ENCODE measurements at places on chromosomes 2 and 18.

DNA sequence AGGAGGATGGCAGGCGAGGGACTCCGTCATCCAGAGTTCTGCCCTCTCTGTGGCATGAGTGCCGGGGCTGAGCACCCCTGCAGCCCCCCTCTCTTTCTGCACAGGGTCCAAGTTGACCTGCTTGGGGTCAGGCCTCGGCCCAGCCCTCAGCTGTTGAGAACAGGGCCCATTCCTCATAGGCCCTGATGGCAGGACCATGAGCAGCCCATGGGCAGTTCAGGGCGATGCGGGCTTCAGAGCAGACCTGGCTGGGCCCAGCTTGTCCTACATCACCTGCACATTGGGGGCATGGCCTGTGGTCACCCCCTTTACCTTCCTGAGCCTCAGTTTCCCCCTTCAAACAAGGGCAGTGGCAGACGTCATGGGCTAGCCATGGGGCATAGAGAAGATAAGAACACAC is 238.1 kb downstream of the SEPTIN10 start:
- DNase-seq = no peak

- DNase-seq = no peak
Observed at GRCh38 chr18:56660655-56661054, 9.5 kb downstream of the WDR7 start.

GRCh38 chr18:25137197-25137472 is 214.8 kb downstream of the ZNF521 start:
- DNase-seq = no peak

DNA sequence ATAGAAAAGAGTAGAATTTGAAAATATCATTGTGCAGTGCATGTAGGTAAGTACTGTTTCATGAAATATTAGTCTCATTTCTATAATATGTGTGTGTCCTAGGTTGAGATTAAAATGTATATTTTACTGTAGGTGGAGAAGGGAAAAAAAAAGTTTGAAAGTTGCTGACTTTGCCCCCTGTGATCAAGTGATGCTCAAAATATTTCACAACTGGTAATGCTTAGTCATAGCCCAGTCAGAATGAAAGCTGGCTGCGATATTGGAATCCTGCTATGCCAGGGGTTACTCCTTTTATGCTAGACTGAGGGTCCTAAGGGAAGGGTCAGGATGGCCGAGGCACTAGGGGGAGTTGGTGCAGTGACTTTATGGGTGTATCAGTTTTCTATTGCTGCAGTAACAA is 19.5 kb upstream of the CFAP36 start:
- DNase-seq = no peak

- DNase-seq = no peak
Observed at GRCh38 chr2:57859755-57860154, 186.9 kb upstream of the VRK2 start.

- no peak for DNase-seq
Observed at GRCh38 chr2:236689981-236690380, 120.4 kb downstream of the ACKR3 start.

Measured in NCI-H2081 treated with DMSO at 0.1 percent for 48 hours (cell line).